ENCODE measurements at places on chromosomes 6 and 20.

DNA sequence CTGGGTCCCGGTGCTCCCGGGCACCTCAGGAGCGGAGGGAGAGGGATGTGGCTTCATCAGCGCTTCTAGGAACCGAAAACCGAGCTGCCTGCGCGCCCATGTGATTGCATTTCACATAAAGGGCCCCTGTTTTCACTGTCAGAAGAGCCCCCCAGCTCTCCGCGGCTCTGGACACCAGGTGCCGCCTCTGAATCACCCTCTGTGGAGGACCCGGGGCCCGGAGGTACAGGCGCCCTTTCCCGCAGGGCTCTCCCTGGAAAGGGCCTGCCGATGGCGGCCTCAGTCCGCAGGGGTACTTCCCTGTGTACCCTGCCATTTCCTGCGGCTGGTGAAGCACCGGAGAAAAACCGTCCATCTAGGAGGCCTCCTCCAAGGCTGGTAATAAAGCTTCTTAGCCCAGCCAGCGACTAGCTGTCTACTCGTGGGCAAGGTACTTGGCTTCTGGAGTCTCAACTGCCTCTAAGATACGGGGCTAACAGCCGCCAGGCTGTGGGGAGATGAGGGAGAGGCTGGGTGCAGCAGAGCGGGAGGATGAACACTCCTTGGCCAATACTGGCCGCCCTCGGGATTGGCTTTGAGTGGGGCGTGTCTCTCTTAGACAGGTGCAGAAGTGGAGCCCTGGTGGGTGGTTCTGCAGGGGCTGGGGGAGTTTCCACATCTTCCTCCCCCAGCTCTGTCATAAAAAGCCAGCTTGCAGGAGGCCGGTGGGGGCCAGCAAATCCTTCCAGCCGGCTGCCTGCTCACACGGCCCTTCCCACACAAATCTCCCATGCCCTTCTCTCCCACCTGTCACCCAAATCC is 1.6 kb downstream of the PPP1R16B start:
- no peak for DNase-seq

GRCh38 chr20:20710443-20711315 is 1.8 kb downstream of the RALGAPA2 start:
- DNase-seq = no peak

GRCh38 chr6:74892091-74892490 is 313.8 kb downstream of the COL12A1 start:
- no peak for DNase-seq

DNA sequence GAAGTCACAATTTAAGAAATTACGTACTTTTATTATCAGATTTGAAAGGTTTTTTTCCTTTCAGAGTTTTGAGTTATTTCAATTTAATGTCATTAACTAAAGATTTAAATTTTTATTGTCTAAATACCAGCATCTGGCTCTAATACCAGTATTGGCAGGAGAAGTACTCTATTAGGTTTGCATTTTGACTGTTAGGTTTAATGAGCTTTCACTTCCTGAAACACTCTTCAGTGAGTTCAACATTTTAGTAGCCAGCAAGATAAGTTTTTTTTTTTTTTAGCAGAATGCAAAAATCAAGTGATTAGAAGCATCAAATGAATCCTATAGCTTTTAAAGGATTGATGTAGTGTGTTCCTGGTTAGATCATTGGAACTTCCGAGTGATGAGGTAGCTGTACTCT is 34.0 kb upstream of the SCGN start:
- no peak for DNase-seq

GRCh38 chr6:111767752-111768430 is 105.4 kb downstream of the FYN start:
- no peak for DNase-seq

DNA sequence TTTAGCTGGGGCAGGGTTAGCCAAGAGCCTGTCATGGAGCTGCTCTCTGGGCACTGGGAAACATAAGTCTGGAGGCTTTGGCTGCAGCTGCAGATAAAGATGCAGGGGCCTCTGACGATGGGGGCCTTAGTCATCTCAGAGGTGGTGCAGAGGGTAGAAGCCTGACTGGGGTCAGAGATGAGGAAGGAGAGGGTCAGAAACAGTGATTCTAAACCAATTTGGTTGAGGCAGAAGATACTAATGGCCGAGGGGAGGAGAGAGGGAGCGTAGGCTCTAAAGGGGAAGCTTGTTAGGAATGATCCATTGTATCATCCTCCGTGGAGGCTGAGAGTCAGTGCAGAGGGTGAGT is 33.8 kb downstream of the PLEKHG1 start:
- no peak for DNase-seq

DNA sequence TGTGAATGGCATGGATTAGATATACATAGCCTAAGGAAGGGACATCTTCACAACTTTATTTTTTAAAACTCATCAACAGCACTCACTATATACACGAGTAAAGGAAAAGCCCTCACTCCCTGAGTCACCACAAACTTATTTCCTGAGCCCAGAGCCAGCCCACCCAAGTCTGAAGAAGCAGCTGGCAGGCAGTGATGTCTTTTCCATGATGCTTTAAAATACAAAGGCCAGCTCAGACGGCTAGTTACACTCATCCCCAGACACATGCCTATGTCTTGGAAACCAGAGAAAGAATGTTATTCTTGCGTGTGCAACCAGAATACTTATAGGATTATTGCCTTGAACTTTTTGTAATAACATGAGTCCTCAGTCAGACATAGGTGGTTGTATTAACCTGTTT is 114.4 kb downstream of the ADGRG6 start:
- DNase-seq = peak; percentile 99

DNA sequence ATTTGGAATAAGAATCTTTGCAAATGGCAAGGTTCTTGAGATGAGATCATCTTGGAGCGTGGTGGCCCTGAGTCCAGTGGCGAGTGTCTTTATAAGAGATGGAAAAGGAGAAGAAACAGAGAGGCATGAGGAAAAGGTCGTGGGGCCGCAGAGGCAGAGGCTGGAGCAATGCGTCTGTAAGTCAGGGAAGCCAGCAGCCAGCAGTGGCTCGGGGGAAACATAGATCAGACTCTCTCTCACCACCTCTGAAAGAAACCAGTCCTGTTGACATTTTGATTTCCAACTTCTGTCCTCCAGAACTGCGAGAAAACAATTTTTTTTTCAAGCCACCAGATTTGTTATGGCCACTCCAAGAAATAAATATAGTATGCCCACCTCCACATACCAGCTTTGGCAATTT is 226.6 kb downstream of the TFAP2C start:
- no peak for DNase-seq

DNA sequence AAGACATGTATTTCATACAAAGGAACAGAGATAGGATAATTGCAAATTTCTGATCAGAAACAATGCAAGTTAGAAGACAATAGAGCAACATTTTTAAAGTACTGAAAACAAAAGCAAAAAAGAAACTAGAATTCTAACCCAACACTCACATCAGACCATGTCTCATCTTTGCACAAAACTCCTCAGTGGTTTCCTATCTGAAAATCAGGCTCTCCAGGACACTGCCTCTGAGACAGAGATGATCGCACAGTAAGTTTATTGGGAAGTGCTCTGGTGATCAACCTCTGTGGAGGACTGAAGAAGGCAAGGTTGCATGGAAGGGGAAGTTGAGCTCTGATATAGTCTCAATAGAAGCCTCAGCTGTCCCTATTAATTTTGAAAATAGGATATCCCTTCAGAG is 2.3 kb upstream of the TTBK1 start:
- DNase-seq = no peak

GRCh38 chr20:63831646-63831992 is 555 bp upstream of the ZBTB46 start:
- DNase-seq = no peak

GRCh38 chr6:129671442-129672340 is 38.3 kb downstream of the ARHGAP18 start:
- no peak for DNase-seq

DNA sequence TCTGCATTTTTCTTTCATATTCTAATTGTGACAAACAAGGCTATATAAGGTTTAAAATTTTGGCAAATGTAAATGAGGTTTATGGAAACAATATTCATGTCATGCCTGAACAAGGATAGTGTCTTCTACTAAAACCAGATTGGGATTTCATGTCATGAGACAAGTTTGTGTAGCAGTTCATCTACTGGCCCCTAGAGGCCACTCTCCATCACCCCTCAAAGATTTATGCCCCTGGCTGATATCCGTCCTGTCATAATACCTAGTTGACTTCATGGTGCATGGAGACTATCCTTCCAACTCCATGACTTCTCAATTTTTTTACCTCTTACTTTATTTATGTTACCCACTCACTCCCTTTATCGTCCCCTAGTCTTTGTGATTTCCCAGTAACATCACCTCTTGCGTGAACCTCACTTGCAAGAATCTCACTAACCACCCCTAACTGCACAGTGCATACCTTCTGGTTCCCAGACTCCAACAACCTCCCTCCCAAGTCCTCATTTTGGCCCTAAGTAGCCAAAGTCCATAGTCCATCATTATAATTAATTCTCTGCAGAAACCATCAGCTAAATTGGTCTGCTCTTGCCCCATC is 179.8 kb downstream of the TASP1 start:
- peak; percentile 15 for DNase-seq

GRCh38 chr6:56856036-56856580 is 98.8 kb upstream of the BEND6 start:
- DNase-seq = peak; percentile 39

DNA sequence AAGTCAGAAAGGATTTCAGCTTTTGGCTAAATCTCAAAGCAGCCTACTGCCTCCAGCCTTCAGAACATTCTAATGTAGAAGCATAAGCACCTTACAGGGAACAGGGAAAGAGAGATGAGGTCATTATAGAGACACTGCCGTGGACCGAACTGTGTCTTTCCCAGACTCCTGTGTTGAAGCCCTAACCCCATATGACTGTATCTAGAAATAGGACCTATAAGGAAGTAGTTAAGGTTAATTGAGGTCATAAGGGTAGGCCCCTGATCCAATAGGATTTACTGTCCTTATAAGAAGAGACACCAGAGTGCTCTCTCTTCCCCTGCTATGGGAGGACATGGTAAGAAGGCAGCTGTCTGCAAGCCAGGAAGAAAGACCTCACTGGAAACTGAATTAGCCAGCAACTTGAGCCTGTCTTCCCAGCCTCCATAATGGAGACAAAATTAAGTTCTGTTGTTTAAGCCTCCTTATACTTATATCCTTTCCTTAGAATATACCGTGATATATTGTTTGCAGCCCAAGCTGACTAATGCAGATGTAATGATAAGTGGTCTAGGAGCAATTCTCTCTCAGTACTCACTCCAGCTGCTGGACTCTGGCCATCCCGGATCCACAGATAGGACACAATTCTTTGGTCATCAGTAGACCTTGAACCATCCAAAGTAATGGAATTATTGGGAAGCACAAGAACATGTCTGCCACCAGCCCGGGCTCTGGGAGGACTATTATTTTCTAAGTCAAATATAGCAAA is 71.4 kb downstream of the ALDH5A1 start:
- peak; percentile 20 for DNase-seq

- no peak for DNase-seq
These were observed 41.0 kb upstream of the SIRPA start for GRCh38 chr20:1854246-1854645.

- peak; percentile 6 for DNase-seq
These were observed 47.9 kb upstream of the ID4 start for GRCh38 chr6:19789100-19789803.

GRCh38 chr6:158387036-158387435 is 74.8 kb downstream of the TULP4 start:
- no peak for DNase-seq

- DNase-seq = peak; percentile 64
These were observed 15.8 kb upstream of the FAM8A1 start for GRCh38 chr6:17584241-17584803.

DNA sequence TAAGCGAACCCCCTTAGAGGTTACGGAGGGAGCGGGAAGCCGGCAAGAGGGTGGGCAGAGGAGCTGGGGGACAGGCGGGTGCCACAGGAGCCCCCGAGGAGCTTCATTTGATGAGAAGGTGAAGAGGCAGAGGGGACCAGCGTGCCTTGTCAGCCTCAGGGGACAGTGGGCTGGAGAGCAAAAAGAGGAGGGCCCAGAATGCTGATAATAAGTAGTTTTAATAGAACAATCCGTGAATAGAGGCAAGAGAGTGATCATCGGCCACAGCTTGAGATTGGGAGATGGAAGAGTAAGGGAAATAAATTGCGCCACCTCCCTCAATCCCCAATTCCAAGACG is 1.3 kb downstream of the COL19A1 start:
- DNase-seq = no peak

DNA sequence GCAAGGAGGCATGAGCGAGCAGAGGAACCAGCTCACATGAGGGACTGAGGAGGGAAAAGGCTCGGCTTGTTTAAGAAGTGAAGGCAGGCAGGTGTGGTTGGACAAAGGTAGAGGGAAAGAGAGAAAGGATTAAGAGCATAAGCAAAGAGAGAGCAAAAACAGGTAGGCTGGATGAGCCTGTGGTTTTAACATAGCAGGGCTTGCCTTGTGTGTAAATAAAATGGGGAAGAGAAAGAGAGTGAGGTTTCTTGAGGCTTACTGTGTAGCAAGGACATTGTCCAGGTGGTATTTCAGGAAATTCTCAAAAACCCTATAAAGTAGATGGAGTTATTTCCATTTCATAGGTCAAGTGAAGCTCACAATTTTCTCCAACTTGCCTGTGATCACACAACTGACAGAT is 93.9 kb upstream of the HDAC2 start:
- DNase-seq = no peak

DNA sequence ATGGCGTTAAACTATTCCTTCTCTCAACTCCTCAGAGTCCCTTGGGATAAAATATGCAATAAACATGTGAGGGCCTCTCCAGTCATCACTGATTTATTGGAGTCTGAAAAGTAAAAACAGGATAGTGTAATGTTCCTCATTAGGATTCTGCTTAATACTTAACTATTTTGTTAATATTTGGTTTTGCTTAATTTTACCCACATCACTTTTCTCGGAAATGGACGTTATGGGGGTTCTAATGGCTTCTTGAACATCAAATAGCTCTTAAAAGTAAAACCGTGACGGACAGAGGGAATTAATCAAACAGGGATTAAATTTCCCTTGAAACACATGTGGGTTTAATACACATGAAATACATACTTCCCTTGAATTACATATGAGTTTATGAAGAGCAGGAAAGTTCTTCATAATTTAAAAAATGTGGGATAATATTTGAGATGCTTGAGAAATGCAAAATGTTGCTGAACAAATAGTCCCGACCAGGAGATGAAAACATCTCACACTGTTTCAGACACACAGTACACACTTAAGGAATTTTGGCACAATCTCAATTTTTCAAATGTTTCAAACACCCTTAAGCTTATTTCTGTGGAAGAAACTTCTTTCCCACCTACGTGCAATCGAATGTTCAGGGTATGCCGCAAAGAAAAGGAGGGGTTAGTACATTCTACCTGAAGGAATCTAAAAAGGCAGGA is 38.4 kb upstream of the EIF2S2 start:
- DNase-seq = no peak

- DNase-seq = no peak
These were observed 12.8 kb upstream of the DNAAF9 start for GRCh38 chr20:3420211-3420707.

DNA sequence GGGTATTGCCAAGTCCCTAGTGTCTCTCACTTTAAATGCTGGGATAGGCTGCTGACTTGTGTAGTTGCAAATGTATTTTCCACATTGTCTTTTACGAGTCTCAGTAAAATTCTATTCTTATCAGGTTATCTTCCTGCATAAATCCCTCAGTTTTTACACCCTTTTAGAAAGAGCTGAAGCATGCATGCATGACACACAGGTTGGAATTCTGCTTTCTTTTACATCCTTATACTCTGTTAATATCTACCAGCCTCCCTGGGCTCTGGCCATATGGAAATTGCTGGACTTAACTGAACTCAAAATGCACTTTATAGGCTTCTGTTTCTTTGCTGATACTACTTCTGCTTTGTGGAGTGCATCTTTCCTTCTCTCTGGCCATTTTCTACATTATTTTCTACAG is 477.4 kb downstream of the FRK start:
- no peak for DNase-seq

- DNase-seq = no peak
These were observed 40.2 kb downstream of the RALY start for GRCh38 chr20:34033903-34034302.

Data from astrocyte (in vitro differentiated cells and primary cell).